ENCODE measurements at places on chromosomes 16 and 17.

DNA sequence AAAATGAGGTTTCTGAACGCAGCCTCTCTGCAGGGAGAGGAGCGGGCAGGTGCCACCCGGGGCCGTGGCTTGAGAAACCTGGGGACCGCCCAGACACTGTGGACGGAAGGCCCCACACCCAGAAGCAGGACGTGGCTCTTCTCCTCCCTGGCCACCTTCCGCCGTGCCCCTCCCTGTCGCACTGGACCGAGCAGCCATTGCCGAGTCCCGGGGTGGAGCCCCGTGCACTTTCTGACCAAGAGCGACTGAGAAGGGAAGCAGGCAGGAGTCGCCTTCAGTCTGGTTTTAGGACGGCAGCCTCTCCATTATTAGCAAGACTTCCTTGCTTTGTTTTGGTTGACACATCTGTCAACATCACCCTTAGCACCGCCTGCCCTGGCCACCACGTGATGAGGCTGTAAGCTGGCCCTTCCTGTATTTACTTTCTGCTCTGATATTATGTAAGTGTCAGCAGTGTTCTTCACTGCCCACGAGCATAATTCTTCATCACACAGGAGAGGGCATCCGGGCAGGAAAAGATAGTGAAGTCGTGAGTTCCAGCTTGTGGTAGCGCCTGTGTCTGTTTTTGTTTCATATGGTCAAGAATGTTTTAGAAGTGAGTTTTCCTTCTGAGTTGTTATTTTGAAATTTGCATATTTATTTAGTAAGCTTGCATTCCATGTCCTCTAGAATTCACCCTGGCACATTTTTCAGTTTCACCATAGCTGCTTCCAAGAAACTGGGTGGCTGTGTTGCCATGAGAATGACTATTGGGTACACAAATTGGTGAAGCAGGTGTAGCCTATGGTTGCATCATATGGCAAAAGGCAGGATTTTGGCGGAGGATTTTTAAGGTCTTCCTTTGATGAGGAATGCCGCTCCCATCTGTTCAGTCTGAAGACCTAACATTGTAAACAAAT is 1.0 kb downstream of the HERPUD1 start:
- peak; percentile 32 for DNase-seq

DNA sequence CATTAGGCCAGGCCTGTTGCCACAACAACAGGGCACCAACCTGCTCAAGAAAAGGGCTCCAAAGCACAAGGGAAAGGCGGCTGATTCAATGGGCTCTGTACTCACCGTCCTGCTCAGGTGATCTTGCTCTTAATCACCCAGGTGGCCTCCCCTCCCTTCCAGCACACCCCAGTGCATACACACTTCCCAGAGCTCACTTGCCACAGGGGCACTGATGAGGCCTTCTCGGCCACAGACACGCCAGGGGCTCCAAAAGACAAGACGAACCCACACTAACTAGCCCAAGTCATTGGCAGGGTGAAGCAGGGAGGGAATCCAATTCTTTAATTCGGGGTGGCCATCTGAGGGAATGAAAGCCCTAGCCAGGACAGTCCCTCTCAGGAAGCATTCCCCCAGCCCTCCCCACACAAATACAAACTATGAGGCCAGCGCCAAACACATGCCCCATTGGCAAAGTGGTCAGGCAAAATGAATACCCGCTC is 1.4 kb downstream of the MYO18A start:
- no peak for DNase-seq

GRCh38 chr17:71440513-71440912 is 680.3 kb upstream of the SOX9 start:
- no peak for DNase-seq

DNA sequence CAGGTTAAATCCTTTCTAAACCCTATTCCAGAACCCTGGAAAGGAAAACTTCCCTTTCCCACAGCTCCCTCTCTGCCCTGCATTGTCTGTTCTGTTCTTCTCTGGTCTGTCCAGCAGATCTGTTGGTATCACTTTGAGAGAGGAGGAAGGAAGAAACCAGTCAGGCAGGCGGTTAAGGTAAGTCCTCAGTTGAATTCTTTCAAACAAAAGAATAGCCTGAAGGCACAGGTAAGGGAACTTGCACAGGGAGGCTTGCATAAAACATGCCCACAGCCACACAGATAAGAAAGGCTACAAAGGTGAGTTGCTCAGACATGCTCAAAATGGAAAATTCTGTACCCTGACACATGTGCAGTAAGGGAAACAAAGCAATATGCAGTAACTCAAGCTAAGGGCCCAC is 595.7 kb upstream of the CDH5 start:
- DNase-seq: no peak

DNA sequence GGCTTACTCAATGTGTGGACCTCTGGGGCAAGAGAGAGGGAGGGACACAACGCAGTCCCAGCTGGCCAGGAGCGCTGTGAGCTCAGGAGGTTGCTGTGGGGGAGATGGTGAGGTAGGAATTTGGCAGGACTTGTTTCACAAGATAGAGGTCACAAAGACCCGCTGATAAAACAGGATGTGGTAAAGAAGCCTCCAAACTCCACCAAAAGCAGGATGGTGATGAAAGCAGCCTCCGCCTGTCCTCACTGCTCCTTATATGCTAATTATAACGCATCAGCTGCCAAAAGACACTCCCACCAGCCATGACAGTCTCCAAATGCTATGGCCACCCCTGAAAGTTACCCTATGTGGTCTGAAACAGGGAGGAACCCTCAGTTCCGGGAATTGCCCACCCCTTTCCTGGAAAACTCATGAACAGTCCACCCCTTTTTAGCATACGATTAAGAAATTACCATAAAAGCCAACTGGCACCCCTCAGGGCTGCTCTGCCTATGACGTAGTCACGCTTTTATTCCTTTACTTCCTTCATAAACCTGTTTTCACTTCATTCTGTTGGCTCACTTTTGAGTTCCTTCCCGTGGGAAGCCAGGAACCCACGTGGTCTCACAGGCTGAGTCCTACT is 5.3 kb upstream of the EIF4A3 start:
- no peak for DNase-seq

GRCh38 chr17:42832213-42832933 is 824 bp upstream of the PSME3 start:
- no peak for DNase-seq

DNA sequence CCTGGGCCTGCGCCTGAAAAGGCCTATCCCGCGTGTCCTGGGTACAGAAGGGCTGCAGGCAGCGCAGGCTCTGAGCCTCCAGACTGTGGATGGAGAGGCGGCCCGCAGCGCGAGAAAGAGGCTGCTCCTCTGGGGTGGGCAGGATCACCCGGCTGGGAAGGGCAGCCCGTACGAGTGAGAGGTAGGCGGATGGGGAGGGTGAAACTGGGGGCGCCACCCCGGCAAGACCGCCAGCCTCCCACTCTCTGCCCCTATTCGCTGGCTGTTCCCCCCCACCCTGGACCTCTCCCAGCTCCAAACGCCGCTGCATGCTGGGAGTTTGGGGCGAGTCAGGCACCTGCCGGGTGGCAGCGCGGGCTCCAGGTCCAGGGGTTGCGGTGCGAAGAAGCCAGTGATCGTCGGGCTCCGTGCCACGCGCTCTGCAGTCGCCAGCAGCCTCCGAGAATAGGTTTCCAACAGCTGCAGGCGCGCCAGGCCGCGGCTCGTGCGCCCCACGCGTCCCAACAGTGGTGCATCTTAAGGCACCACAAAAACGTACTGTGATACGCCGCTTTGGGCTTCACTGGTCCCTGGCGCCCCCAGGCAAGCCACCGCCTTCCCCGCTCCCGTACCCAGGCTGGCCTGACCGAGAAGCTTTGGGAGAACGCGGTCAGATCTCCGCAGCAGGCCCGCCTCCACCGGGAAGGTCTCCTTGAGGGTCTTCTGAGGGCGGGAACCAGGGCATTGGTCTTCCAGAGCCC is 1.1 kb downstream of the NOXO1 start:
- DNase-seq: no peak

DNA sequence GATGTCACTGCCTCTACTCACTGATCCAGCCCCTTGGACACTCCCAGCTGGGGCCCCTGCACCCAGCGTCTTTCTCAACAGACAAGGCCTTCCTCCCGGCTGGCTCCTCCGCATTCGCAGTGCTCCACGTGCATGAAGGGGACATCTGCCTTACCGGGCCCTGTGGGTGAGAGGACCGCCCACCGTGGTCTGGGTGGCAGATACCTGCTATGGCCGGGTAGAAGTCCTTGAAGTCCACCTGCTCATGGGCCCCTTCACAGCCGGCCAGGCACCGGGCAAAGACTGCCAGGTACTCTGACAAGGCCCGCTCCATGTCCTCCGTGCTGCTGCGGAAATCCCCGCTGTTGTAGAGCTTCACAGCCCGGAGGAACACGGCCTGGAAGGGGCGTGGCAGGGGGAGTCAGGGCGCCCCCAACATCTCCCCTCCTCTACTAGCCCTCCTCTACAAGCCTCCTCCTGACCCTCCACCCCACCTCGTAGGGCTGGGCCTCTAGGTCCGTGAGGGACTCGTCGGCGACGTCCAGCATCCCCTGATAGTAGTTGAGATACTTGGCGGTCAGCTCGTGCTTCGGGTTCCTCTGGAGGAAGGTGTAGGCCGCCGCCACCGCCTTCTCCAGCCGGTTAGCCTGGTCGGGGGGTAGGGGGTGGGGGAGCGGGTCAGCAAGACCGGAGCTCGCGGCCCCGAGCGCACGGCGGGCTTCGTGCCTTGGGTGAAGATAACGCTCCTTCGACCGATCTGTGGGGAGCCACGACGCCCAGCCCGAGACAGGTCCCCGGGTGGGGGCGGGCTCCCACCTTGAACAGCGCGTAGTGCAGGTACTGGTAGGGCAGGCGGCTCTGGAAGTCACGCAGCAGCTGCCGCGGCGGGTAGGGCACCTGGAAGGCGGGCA is 845 bp downstream of the P3H4 start:
- DNase-seq: no peak

GRCh38 chr16:84413244-84414004 is 45.1 kb downstream of the ATP2C2 start:
- DNase-seq: no peak

GRCh38 chr17:57735707-57736106 is 9.4 kb downstream of the CCDC182 start:
- DNase-seq: no peak

DNA sequence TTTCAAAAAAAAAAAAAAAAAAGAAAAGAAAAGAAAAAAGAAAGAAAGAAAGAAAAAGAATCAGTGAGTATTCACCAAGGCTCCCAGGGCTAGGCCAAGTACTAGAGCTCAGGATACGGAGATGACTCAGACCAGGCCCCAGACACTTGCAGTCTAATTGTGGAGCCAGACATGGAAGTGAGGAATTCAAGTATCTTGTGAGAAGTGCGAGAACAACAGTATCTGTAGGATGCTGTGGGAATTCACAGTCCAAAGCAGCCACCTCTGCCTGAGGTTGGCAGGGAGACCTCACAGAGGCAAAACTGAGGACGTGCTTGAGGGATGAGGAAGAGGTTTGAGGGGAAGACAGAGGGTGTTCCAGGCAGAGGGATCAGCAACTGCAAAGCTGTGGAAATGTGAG is 14.0 kb upstream of the ALDOA start:
- DNase-seq: no peak

GRCh38 chr17:81150377-81151077 is 14.8 kb upstream of the PVALEF start:
- DNase-seq: no peak

- no peak for DNase-seq
Measured at GRCh38 chr16:66359012-66359411, 7.5 kb upstream of the CDH5 start.

DNA sequence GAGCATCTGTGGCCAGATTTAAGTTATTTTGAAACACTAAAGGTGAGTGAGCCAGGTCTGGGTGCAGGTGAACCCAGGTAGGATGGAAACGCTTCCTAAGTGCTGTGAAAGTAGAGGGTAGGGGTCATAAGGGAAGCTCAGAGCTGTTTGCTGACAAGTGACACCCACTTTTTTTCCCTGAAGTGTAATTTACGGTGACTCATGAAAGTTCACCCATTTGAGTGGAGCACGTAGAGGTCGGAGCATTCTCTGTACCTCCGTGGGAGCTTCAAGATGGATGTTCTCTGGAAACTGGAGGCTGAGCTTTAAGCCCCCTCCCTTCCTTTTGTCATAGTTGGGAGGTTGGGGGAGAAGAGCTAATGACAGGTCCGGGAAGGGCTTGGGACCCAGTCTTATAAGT is 44.3 kb downstream of the MPRIP start:
- DNase-seq: no peak

GRCh38 chr17:78526231-78527025 is 50.8 kb downstream of the DNAH17 start:
- DNase-seq: no peak

DNA sequence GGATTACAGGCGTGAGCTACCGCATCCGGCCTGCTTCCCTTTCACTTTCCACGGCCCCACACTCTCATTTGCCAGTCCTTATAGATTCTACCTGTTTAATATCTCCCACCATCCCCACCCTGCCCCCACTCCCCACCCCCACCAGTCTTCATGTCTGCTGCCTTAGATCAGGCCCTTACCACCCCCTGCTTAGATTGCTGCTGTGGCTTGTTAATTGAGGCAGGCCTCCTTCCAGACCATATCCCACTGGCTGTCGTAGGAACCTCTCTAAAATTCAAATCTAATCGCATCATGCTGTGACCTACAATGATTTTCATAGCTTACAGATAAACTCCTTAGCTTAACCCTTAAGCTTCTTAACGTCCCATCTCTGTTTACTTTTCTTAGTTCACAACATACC is 4.9 kb downstream of the IQCK start:
- no peak for DNase-seq

DNA sequence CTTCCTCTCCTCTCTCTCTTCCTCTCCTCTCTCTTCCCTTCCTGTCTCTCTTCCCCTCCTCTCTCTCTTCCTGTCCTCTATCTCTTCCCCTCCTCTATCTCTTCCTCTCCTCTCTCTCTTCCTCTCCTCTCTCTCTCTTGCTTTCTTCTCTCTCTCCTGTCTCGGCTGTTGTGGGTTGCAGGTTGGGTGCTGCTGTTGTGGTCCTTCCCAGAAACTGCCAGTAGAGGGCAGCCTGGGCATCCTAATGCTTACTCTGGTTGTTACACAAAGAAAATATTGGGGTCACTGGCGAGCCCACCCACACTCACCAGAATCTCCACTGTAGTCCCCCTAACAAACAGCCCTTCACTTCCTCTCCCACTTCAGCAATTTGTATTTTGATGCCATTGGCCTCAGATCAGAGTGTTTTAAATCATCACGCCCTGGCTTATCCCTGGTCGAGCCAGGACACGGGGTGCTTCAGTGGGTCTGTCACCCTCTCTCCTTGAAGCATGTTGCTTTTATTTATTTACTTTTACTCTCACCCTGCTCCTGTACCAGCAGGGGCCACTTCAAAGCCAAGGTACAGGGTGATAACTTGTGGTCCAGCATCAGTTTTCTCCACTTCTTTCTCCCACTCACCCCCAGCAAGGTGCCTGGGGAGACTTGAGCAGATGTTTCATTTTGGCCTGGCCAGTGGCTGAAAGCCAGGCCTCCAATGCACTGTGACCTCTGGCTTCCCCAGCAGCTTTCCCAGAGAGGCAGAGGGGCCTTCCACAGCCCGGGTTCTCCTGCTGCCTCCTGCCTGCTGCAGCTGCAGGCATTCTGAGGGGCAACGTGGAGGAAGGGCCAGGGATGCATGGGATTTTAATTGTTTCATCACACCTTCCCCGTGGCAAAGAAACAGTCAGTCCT is 4.7 kb upstream of the MMP15 start:
- DNase-seq: peak; percentile 71

DNA sequence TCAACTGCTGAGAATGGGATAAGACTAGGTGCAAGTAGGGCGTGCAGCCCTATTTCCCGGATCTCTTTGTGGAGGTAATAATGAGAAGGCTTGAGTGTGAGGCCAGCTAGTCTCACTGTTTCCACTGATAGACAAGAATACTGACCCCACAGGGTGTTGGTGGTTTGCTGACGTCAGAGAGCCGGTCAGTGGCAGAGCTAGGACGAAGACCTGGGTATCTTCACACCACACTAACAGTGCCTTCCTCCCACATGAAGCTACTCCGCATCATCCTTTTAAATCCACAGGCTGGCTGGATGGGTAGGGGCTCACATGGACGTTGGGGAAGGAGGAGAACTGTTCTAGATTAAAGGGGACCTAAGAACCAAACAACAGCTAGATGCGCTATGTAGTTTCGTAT is 68.0 kb downstream of the ZFHX3 start:
- DNase-seq: no peak
